ENCODE measurements at places on chromosomes 12 and 14. TPM values are rescaled to one million over a fixed set of nuclear protein-coding genes. Genes with fewer than 3 reads are reported as not detected.

The PIP4K2C gene
- total RNA-seq = 11.8 TPM

The OR6C2 gene
- total RNA-seq = not detected

The GALNT9 gene
- 1.2 TPM for total RNA-seq

The CELA1 gene
- 0.29 TPM for total RNA-seq

The SLC5A8 gene
- not detected for total RNA-seq

The SNAPC1 gene
- 9.2 TPM for total RNA-seq

The EPYC gene
- not detected for total RNA-seq

The HPD gene
- total RNA-seq = not detected

The COX8C gene
- total RNA-seq = 0.79 TPM

The MYRFL gene
- total RNA-seq = not detected

The DAO gene
- total RNA-seq = not detected

The TXNDC16 gene
- 4.6 TPM for total RNA-seq

The IAPP gene
- total RNA-seq = not detected

The KRT8 gene
- total RNA-seq = 0.40 TPM

The GPR132 gene
- total RNA-seq = 15.3 TPM

The ABCB9 gene
- total RNA-seq = 5.9 TPM

The AICDA gene
- total RNA-seq = not detected

The PLBD1 gene
- not detected for total RNA-seq

The RHOJ gene
- total RNA-seq = not detected

The REP15 gene
- total RNA-seq = 0.19 TPM

The OR6C76 gene
- not detected for total RNA-seq

The ENDOU gene
- not detected for total RNA-seq

The LTBP2 gene
- total RNA-seq = 0.32 TPM

The CAPZA3 gene
- total RNA-seq = not detected

The SYNE3 gene
- 22.8 TPM for total RNA-seq

The HOXC13 gene
- total RNA-seq = not detected

The CCDC175 gene
- not detected for total RNA-seq

The C12orf54 gene
- not detected for total RNA-seq

The KCNJ8 gene
- total RNA-seq = not detected

The POTEM gene
- total RNA-seq = not detected

The FGF6 gene
- not detected for total RNA-seq

The BATF gene
- 179 TPM for total RNA-seq

The ACOT2 gene
- 2.9 TPM for total RNA-seq

The DIO2 gene
- total RNA-seq = not detected

The GLIPR1L2 gene
- total RNA-seq = 0.33 TPM

The PDE3A gene
- not detected for total RNA-seq

The RERGL gene
- total RNA-seq = not detected

All from activated naive CD4-positive, alpha-beta T cell treated with anti-CD3 and anti-CD28 coated beads for 36 hours (primary cell).